ENCODE measurements at places on chromosomes 2 and 18.

GRCh38 chr2:12767541-12767940, 50.8 kb downstream of the TRIB2 start:
- no peak for DNase-seq

GRCh38 chr2:9657083-9657482, 26.3 kb upstream of the YWHAQ start:
- DNase-seq = no peak

- DNase-seq = no peak
Measured at GRCh38 chr2:177893880-177894279, 178.7 kb downstream of the PDE11A start.

DNA sequence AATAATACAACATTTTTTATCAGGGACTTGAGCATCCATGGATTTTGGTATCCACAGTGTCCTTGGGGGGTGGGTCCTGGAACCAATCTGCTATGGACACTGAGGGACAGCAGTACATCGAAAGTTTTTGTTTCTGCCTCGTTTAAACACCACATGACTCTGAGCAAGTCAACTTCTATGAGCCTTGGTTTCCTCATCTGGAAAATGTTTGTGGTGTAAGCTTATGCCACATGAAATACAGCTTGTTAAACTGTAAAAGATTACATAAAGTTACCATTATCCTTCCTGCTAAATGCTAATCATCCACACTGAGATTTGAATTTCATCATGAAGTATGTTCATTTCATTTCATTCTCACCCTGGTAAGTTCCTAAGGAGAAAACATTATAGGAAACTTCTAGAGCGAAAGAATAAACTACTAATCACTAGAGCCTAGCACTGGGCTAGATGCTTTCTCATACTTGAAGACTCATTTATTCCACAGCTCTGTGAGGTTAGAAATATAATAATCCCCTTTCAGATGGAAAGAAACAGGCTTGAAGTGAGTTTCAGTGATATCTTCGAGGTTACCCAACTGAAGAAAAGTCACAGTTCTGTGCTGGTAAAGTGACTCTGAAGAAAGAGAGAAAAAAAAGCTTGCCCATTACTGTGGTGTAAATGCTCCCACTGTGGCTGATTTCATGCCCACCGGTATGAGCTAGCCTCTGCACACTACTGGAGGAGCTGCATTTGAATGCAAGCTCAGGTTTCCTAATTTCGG, 29.2 kb downstream of the MCFD2 start:
- no peak for DNase-seq

- no peak for DNase-seq
Measured at GRCh38 chr2:207133458-207133819, 32.3 kb downstream of the KLF7 start.

DNA sequence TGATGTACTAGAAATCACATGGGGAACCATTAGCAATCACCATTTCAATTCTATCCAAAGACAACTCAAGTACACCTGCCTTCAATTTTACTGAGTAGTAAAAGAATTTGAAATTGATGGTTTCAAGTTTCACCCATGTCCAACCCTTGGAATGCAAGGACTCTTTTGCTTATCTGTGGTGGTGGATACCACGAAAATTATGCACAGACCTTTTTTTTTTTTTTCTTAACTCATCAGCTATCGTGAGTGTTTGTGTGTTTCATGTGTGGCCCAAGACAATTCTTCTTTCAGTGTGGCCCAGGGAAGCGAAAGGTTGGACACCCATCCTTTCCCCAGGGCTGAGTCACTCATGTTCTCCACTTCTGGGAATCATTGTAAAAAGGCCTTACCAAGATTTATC, 23.1 kb downstream of the ID2 start:
- DNase-seq = no peak

DNA sequence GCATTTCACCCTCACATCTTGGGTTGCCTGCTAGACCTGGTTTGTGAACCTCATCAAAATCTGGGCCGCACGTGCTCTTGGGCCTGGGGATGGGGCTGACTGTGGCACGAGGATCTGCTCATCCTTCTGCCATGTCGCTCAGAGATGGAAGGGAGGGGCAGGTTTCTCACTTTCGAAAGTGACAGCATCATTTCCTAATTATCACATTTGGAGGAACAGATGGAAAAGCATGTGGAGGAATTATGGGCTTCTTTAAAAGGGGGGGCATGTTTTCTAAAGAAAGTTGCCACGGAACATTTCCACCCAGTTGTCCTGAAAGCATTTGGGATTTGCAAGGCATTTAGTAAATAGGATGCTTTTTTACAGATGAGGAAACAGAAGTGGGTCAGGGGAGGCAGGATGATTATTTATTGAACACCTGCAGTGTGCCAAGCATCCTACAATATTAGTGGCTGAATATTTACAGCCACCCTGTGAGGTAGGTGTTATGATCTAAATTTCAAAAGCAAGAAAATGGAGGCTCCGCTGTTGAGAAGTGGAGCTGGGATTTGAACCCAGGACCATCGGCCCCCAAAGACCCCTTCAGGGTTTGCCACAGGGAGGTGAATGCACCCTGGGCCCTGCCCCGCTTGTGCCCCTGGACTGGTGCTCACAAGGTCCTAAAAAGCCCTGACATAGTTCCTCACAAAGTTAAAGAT, 104.2 kb upstream of the MYCN start:
- no peak for DNase-seq

DNA sequence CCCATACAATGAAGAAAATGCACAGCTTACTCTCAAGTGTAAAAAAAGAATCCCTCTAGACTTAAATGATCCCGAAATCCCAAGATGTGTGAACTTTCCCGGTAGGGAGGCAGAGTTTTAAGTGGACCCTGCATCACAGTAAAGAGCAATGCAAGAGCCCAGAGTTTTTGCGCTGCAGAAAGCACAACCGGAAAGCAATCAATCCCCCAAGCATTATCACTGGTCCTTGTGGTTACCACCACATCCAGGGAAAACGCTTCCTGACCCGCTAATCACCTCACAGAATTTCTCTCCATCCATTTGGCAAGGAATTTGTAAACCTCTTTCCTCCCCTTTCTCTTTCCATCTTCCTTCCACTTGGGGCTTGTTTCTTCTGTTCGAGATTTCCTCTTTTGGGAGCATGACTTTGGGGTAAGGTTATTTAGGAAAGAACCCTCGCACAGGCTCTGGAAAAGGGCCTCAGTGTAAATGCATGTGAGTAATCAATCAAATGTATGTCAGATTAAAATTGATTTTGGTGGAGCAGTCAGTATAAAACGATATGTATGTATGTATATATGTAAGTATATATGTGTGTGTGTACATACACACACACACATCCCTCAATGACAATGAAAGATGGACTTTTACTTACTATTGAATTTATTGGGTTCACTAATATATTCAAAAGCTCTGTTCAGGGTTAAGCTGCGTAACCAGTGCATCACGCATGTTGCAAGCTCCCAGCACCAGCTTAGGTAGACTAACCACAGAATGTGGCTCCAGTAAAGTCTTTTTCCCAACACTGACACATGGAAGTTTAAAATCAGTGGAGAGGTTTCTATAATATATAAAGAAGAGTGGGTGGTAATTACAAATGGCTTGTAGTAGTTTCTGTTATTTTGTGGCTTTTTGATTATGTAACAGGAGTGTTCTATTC, 1.6 kb downstream of the PLCL1 start:
- DNase-seq = no peak

GRCh38 chr2:133579274-133579673, 11.0 kb upstream of the NCKAP5 start:
- no peak for DNase-seq

GRCh38 chr2:88108796-88109195, 19.1 kb downstream of the FABP1 start:
- no peak for DNase-seq

GRCh38 chr2:18934886-18935285, 345.5 kb upstream of the NT5C1B start:
- no peak for DNase-seq

DNA sequence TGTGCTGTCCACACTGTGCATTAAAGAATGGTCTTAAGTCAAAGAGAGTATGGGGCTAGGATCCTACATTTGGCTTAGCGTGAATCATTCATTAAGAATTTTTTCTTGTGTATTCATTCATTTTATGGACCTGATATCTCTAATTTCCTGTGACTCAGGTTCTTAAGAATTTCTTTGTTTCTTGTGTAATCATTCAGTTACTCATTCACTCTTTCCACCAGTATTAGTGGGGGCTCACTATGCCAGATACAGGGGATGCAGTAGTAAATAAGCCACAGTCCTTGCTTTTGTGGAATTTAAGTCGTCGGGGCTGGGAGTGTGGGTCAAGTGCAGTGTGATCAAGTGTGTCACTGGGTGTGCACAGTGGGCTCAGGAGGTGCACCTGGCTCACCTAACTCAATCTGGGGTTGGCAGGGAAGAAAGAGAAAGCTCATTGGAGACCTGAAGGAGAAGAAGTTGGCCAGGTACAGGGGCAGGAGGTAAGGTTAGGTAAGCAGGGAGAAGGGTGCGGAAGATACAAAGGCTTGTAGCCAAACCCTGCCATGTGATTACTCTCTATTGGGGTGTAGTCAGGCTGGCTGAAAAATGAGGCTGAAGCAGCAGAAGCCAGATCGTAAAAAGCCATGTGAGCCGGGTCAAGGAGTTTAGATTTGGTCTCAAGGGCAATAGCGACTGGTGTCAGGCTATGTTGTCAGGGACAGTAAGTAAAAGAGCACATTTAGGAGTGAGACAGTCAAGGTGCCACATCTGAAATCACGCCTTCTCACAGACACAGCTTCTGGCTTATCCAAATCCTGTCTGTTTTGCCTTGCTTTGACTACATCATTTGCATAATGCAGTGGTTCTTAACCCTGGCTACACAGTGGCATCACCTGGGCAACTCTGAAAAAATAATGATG, 67.2 kb downstream of the KCTD1 start:
- DNase-seq = no peak

DNA sequence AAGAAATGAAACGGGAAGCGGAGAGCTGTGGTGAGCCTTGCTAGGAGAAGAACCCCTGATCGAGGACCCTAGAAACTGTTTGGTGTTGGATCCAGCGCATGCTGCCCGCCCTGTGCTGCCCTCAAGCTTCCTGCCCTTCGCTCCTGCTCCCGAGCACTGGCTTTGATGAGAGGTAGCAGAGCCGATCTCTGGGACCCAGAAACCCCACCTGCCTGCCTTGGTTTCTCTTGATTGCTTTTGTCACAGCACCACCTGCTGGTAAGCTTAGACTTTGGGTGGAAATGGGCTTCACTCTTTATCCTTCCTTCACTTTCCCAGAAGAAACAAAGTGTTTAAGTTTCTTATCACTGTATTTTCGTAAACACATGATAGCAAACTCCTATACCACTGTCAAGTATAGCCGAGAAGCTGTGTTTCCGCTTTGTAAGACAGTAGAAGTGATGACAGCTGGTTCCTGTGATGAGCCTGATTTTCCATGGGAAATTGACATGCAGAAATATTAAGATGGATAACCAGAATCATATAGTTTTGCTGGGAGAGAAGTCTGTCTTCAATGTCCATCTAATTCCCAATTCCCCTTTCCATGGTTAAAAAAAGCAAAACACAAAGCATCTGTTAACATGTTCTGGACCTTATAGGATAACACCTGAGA, 267.4 kb downstream of the PHLPP1 start:
- peak; percentile 15 for DNase-seq

DNA sequence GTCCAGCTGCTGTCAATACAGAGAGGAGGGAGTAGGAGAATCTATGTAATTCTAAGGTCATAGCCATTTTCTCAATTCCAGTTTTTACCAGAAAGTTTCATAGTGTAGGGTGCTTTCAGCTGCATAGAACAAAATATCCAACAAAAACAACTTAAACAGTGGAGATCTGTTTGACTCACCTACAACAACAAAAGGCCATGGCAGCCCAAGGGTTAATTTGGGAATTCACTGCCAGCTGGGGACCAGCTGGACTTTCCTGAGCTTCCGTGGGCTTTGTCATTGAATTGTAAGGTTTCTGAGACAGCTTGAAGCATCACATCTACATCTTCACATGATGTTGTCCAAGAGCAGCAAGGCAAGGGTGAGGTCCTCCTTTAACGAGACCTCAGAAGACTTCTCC, 512.7 kb downstream of the IRS1 start:
- DNase-seq = no peak

DNA sequence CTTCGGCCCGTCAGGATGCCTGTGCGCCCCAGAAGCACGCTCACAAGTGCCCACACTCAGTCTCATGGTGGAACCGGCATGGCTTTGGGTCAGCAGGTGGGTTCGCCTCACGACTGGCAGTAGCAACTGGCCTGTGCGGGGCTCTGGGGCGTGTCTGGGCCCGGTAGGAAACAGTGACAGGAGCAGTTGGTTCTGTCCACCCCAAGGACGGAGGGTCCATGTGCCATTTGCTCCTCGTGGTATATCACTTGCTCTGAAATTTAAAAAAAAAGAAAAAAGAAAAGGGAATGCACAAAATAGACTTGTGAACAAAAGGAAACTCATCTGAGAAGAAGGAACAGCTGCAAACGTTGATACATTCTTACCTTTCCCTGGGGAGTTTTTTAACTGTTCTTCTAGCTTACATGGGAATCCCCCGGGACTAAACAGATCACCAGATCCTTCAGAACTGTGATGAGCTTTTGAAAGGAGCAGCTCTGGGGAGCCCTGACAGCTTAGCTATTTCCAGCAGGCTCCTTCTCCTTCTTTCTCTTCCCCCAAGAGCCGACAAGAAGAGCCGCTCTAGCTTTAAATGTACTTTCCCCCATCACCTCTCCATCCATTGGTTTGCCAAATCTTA, 42.8 kb downstream of the TRAPPC12 start:
- no peak for DNase-seq

DNA sequence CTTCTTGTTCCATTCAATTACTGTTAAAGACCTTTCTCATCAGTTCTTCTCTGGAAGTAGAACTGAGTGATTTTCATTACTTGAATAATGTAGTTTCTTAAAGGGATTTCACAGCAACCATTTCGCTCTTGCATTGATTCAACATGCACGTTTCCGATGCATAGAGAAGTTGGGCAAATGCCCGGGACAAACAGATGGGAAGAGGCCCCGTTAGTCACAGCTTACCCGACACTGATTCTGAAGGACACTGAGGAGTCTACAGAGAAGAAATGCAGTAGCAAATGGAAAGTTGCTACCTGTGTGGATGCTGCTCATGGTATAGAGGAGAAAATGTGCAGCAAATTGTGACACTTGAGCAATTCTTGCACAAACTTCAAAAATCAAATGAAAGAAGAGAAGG, 32.3 kb upstream of the GCG start:
- no peak for DNase-seq

- DNase-seq = no peak
Measured at GRCh38 chr2:224086226-224086914, 47.3 kb upstream of the SERPINE2 start.

DNA sequence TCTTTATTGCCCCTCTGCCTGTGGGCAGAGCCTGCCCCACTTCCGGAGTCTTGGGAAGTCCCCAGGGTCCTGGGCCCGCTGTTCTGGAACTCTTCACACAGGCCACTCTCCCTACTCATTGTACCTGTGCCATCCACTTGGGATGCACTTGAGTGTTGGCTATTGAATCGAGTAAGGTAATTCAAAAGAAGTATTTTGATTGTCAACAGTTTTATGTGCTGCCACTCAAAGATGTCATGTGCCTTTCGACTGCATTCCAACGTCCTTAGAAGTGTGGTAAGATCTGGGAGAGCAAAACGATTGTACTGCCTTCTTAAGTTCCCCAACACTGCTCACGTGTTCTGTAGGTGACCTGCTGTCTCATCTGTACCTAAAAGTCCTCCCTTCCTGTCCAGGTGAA, 77.0 kb upstream of the SMIM21 start:
- no peak for DNase-seq

Measured in HL-60 (cell line).